Dermis lymphatic vessel endothelial cell (primary cell): ENCODE measurements at places on chromosomes 16 and 17. TPM values are rescaled to one million over a fixed set of nuclear protein-coding genes. Genes with fewer than 3 reads are reported as not detected.

Gene KRTAP16-1
- not detected in 2 replicates for total RNA-seq

Gene MCRIP1
- total RNA-seq, result 112 and 134 TPM in 2 replicates

Gene DRC7
- total RNA-seq, result 0.22 and 0.60 TPM in 2 replicates

Gene SALL1
- 0.11 TPM in 1 of 2 replicates, not detected in the other for total RNA-seq

Gene QRICH2
- total RNA-seq, result 8.7 and 11.9 TPM in 2 replicates

Gene WSCD1
- 3.0 and 12.7 TPM in 2 replicates for total RNA-seq

Gene CETP
- 34.1 and 41.9 TPM in 2 replicates for total RNA-seq

Gene KRT36
- total RNA-seq, result 0.22 and 0.34 TPM in 2 replicates

Gene BPTF
- total RNA-seq, result 26.1 and 38.8 TPM in 2 replicates

Gene TP53TG3B
- not detected in 2 replicates for total RNA-seq

Gene CRYBA1
- total RNA-seq, result not detected in 2 replicates

Gene ABCC6
- total RNA-seq, result 0.17 and 1.1 TPM in 2 replicates

Gene HYDIN
- total RNA-seq, result not detected in 2 replicates

Gene TLCD3B
- not detected in 2 replicates for total RNA-seq

Gene FZD2
- 0.17 and 0.22 TPM in 2 replicates for total RNA-seq

Gene KRT33B
- not detected in 2 replicates for total RNA-seq

Gene CCR7
- total RNA-seq, result under 0.01 TPM in 1 of 2 replicates, not detected in the other

Gene SRCIN1
- under 0.01 TPM in 1 of 2 replicates, not detected in the other for total RNA-seq

Gene EVPLL
- not detected in 2 replicates for total RNA-seq

Gene ARRB2
- 7.5 and 9.0 TPM in 2 replicates for total RNA-seq

Gene C17orf100
- total RNA-seq, result 0.43 and 0.52 TPM in 2 replicates

Gene SEPTIN12
- not detected in 2 replicates for total RNA-seq

Gene GNGT2
- total RNA-seq, result 1.6 and 2.2 TPM in 2 replicates

Gene DDX28
- 23.5 and 25.4 TPM in 2 replicates for total RNA-seq

Gene TNS4
- total RNA-seq, result not detected in 2 replicates
